Cortex of kidney (tissue), 1 donor: ENCODE measurements at places on chromosomes 2 and 18.

- DNase-seq: no peak
Measured at GRCh38 chr2:178845566-178846457, 38.6 kb upstream of the TTN start.

DNA sequence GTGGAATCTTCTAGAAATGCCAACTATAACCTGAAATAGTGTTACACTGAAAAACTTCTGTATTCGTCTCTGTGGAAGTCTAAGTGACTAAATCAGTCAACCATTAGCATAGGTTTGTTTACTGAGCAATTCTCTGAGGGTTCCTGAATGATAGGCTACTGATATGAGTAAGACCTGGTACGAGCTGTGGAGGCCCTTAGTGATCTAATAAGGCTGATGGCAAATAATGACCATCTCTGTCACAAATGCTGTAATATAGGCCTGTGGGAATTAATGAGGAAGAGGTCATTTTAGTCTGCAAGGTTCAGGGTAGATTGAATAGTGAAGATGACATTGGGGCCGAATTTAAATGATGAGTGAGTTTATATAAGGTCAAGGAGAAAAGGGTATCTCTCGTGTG, 82.5 kb downstream of the MGAT5 start:
- no peak for DNase-seq

DNA sequence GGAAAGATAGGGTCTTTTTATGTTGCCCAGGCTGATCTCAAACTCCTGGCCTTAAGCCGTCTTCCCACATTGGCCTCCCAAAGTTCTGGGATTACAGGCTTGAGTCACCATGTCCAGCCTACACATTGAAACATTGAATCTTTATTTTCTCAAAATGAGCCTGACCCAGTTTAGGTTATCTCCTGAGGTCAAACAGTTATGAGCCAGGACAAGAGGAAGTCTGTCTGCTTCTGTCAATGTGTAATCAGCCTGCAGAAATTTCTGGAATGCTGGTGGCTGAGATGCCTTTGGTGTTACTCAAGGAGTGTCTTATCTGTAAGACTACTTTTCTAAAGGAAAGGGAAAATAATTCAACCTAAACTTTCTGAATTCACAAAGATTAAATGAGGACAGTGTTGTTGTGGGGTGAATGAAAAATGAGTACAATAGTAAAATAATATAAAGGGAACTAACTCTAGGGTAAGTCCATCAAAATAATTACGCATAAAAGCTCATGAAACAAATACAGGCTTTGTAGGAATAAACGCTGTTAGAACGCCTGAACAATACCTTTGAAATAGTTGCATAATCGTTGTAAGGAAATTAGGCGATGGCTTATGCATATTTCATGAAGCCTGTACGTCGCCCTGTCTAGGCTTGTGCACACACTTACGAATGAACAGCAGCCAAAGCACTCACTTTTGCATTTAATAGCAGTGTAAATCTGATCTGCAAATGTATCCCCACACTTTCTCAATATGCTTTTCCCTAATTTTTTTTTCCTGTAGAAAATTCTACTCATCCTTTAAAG, 260.8 kb downstream of the RDH14 start:
- no peak for DNase-seq

- no peak for DNase-seq
Measured at GRCh38 chr2:185628985-185629384, 109.6 kb upstream of the FSIP2 start.

GRCh38 chr2:40450796-40451430, 977 bp downstream of the SLC8A1 start:
- no peak for DNase-seq

GRCh38 chr2:132662732-132663131, 7.3 kb downstream of the LYPD1 start:
- DNase-seq: no peak

DNA sequence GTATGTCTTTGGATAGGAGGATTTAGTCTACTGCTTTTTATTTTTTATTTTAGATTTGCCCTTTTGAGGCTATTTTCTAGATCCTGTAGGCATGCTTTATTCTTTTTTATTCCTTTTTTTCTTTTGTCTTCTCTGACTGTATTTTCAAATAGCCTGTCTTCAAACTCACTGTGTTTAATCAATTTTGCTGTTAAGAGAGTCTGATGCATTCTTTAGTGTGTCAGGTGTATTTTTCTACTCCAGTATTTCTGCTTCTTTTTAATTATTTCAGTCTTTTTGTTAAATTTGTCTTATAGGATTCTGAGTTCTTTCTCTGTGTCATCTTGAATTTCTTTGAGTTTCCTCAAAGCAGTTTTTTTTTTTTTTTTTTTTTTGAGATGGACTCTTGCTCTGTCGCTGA, 113.5 kb downstream of the NAT8 start:
- no peak for DNase-seq

- no peak for DNase-seq
Measured at GRCh38 chr18:4878480-4878879, 318.6 kb downstream of the AKAIN1 start.

DNA sequence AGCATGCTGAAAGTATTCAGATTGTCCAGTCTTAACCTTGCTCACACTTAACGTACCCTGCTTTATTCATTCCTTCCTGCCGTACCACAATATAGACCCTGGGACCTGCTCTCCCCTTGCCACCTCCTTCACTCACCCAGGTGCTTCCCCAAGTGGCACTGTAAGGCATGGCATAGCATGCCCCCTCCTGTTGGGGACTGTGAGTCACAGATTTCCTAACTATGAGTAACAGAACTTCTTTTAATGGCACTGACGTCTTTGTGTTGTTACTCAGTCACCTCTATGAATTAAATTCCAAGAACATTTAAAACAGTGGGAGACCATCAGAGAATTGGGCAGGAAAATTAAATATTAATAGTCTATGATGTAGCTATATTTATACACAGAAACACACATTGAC, 117.2 kb downstream of the CTNNA2 start:
- no peak for DNase-seq

- DNase-seq: no peak
Measured at GRCh38 chr2:82839036-82839435, 1620.0 kb downstream of the SUCLG1 start.

- no peak for DNase-seq
Measured at GRCh38 chr2:63013438-63013837, 37.2 kb upstream of the OTX1 start.

DNA sequence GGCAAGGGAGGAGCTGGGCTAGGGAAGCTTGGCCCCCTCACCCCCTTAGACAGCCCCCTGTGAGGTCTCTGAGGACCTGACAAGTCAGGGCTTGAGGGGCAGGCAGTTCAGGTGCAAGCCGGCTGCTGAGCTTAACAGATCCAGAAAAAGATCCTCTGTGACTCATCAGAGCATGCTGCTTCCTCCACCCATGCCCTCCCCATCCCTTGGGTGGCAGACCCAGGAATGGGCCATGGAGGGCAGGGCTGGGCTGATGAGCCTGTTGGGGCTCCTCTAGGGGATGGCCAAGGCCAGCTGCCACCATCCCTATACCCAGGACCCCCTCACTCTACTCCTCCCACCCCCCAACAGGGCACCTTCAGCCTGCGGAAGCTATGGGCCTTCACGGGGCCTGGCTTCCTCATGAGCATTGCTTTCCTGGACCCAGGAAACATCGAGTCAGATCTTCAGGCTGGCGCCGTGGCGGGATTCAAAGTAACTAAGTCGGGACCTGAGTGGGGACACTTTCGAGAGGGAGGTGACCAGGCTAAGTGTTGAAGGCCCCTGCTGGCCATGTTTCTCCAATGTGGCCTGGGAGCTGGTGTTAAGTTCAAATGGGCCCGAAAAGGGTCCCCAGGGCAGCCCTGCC, 1.9 kb downstream of the SLC11A1 start:
- DNase-seq: no peak
